H1 (cell line): ENCODE measurements at places on chromosomes 5 and 9. TPM values are rescaled to one million over a fixed set of nuclear protein-coding genes. Genes with fewer than 3 reads are reported as not detected.

Gene MGAT1
- total RNA-seq: 77.0 and 83.8 TPM in 2 replicates

DNA sequence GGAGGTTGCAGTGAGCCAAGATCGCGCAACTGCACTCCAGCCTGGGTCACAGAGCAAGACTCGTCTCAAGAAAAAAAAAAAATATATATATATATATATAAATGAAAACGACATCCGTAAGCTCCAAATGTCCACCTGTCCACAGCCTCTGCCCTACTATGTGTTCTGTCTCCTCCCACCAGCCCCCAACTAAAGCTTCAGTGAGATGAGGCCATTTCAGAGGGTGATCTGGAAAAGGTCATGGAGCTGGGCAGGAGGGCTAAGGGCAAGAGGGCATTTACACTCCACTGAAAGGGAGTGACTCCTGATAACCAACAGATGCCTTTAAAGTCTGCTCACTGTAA, 2.4 kb downstream of the SPRY4 start:
- no peak overlapping the region for H3K27ac ChIP-seq
- no peak for DNase-seq
- peaks cover 17% of the 10 kb centered on the region for H3K4me1 ChIP-seq
- H3K36me3 ChIP-seq: peaks cover 3% of the 10 kb centered on the region; the same call in 1 of the 2 replicates
- H3K27me3 ChIP-seq: peaks cover 5% of the 10 kb centered on the region; the same call in 1 of the 2 replicates
- H3K4me3 ChIP-seq: peak overlapping the region; percentile 89

DNA sequence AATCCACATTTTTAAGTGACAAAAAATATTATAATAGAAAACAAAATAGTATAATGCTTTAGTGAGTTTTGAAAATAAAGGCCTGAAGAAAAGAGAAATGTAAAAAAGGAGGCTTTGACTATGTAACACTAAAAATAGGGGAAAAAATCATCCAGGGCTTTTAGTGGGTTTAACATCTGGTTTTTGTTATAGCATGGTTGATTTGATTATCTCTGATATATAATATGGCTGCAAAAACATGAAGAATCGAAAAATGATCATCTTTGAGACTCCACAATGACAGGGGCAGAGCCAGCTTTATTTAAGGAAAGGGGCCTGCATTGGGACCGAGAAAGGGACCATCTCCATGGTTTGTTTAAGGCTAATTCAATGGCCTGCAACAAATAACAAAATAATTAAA, 393.8 kb downstream of the PLK2 start:
- H3K4me3 ChIP-seq: no peak overlapping the region
- no peak overlapping the region for H3K27ac ChIP-seq
- H3K4me1 ChIP-seq: no peaks in the 10 kb centered on the region
- H3K27me3 ChIP-seq: no peaks in the 10 kb centered on the region

DNA sequence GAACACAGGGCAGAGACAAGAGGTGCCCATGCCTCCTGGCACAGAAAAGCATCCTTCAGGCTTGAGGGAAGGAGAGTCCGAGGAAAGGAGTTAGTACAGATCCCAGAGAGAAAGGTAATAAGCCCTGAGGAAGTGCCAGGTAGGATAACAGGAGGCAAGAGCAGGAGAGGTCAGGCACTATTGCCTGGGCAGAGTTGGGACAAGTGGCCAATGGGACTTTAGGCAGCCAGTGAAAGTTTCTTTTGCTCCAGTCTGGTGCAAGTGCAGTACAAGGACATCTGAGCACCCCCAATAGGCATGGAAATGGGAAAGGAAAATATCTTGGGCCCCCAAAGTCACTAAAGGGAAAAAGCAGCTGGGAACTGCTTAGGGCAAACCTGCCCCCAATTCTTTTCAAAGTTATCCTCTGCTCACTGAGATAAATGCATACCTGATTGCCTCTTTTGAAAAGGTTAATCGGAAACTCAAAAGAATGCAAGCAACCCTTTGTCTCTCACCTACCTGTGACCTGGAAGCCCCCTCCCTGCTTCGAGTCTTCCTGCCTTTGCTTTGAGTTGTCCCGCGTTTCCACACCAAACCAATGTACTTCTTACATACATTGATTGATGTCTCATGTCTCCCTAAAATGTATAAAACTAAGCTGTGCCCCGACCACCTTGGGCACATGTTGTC, 46.5 kb downstream of the ELOVL7 start:
- no peak overlapping the region for H3K4me3 ChIP-seq
- peaks cover 6% of the 10 kb centered on the region for H3K4me1 ChIP-seq
- no peak for DNase-seq
- H3K27ac ChIP-seq: no peak overlapping the region; the same call in 1 of the 2 replicates

Gene EXOSC2
- total RNA-seq: 84.3 and 93.6 TPM in 2 replicates

DNA sequence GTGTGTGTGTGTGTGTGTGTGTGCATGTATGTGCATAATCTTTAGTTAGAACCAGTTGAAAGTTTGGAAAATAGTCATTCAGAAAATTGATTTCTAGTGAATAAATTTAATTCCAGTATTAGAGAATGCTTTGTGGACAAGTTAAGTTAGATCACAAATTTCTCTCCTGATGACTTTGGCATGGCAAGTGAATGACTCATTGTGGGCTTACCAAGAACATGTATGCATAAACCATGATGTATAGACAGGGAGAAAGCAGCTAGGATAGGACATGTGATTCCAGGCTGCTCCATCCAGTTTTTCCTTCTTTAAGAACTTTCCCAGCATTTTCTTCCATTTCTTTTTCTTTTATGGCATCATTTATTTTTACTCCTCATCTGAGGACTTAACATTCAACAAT, 85.7 kb upstream of the SGCD start:
- H3K27me3 ChIP-seq: no peaks in the 10 kb centered on the region
- no peak overlapping the region for H3K27ac ChIP-seq
- no peaks in the 10 kb centered on the region for H3K4me1 ChIP-seq
- H3K36me3 ChIP-seq: no peaks in the 10 kb centered on the region

GRCh38 chr9:114094971-114095370, 4.1 kb downstream of the KIF12 start:
- H3K36me3 ChIP-seq: no peaks in the 10 kb centered on the region
- no peak for DNase-seq
- no peak overlapping the region for H3K27ac ChIP-seq
- H3K4me1 ChIP-seq: no peaks in the 10 kb centered on the region
- H3K27me3 ChIP-seq: peaks cover 15% of the 10 kb centered on the region
- no peak overlapping the region for H3K4me3 ChIP-seq

GRCh38 chr5:73030995-73031394, 75.2 kb downstream of the FCHO2 start:
- peaks cover 8% of the 10 kb centered on the region for H3K4me1 ChIP-seq
- no peaks in the 10 kb centered on the region for H3K36me3 ChIP-seq
- no peak overlapping the region for H3K4me3 ChIP-seq

- H3K27ac ChIP-seq: peak overlapping the region; percentile 88
- H3K4me3 ChIP-seq: peak overlapping the region; percentile 32; the same call in 1 of the 2 replicates
- H3K4me1 ChIP-seq: peaks cover 9% of the 10 kb centered on the region
Measured at GRCh38 chr9:129126749-129127618, 15.8 kb downstream of the PTPA start.

DNA sequence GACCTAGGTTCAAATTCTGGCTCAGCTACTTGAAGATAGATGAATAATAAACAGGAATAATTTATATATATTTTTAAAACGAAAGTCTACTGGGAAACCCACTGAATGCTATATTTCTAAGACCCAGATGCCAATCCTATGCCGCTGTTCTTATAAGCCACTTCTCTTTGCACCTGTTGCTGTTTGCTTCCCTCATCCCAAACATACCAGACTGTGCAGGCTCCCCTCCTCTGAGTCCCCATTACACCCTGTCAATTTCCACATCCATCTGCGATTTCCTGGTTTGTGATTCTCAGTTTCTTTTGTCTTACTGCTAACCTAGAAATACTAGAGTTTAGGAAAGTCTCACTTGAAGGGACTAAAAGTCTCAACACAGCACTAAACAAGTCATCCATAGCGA, 92.8 kb upstream of the CAST start:
- no peaks in the 10 kb centered on the region for H3K27me3 ChIP-seq
- no peaks in the 10 kb centered on the region for H3K4me1 ChIP-seq
- H3K27ac ChIP-seq: no peak overlapping the region
- no peaks in the 10 kb centered on the region for H3K36me3 ChIP-seq

GRCh38 chr5:100667161-100667630, 132.0 kb downstream of the FAM174A start:
- H3K4me1 ChIP-seq: no peaks in the 10 kb centered on the region
- no peak for DNase-seq
- no peak overlapping the region for H3K4me3 ChIP-seq
- no peaks in the 10 kb centered on the region for H3K27me3 ChIP-seq

DNA sequence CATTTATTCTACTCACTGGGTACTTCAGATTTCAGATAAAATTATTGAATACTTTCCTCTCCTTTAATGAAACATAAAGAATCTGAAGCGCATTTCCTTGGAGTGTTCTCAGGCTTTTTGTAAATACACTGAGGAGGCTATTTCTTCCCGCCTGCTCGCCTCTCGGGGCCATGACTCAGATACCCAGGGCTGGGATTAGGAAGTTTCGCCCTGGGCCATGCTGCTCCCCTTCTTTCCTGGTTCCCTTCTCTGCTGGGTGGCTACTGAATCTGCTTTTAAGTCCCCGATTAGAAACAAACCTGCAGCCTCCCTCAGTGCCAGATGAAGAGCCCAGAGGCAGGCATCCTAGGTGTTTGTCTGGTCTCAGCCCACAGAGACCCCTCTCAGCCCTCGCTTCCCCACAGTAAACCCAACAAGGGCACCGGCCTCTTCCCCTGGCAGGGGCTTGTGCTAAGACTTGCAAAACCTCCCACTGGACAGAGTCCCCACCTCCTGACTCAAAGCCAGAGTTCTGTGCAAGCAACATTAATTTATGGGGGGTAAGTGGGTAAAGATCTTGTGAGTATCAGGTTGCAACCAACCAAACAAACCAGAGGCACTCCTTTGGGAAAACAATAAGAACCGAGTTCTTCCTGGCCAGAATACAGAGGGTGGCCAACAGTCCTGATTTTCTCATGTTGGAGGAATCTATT, 30.7 kb upstream of the IRX1 start:
- H3K36me3 ChIP-seq: no peaks in the 10 kb centered on the region
- no peaks in the 10 kb centered on the region for H3K27me3 ChIP-seq
- H3K4me1 ChIP-seq: no peaks in the 10 kb centered on the region
- no peak overlapping the region for H3K4me3 ChIP-seq

- H3K4me1 ChIP-seq: no peaks in the 10 kb centered on the region; the same call in 1 of the 2 replicates
- no peak overlapping the region for H3K27ac ChIP-seq
- H3K36me3 ChIP-seq: no peaks in the 10 kb centered on the region
- no peaks in the 10 kb centered on the region for H3K27me3 ChIP-seq
- no peak overlapping the region for H3K4me3 ChIP-seq
Measured at GRCh38 chr9:36892279-36892678, 141.8 kb downstream of the PAX5 start.

DNA sequence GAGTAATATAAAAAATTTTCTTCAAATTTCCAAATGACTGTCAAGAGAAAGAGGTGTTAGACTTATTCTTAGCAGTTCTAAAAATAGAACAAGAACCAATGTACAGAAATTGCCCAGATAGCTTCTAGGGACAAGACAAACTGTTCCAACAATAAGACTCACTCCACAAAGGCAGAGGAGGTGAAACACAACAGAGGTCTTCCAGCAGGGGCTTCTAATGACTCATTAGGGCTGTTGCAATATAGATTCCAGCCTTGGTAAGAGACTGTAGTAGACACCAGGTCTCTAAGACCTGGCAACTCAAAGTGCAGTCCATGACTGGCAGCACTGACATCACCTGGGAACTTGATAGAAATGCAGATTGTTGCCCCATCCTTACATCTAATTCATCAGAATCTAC, 134.6 kb upstream of the VLDLR start:
- no peaks in the 10 kb centered on the region for H3K4me1 ChIP-seq
- H3K27ac ChIP-seq: no peak overlapping the region
- no peak for DNase-seq
- no peak overlapping the region for H3K4me3 ChIP-seq

Gene KCNV2
- total RNA-seq: not detected in 2 replicates

DNA sequence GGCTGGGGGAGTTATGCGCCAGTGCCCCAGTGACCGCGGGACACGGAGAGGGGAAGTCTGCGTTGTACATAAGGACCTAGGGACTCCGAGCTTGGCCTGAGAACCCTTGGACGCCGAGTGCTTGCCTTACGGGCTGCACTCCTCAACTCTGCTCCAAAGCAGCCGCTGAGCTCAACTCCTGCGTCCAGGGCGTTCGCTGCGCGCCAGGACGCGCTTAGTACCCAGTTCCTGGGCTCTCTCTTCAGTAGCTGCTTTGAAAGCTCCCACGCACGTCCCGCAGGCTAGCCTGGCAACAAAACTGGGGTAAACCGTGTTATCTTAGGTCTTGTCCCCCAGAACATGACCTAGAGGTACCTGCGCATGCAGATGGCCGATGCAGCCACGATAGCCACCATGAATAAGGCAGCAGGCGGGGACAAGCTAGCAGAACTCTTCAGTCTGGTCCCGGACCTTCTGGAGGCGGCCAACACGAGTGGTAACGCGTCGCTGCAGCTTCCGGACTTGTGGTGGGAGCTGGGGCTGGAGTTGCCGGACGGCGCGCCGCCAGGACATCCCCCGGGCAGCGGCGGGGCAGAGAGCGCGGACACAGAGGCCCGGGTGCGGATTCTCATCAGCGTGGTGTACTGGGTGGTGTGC, at the start of gene RXFP3:
RXFP3 (plus strand) TSS at position 6 of the 636 bp plus-strand sequence; CDS start at position 361, 355 bp downstream.
- H3K4me1 ChIP-seq: peaks cover under 1% of the 10 kb centered on the region
- H3K4me3 ChIP-seq: peak within 1 kb of the TSS; percentile 45
- DNase-seq: peak; percentile 66
- peaks cover 10% of the 10 kb centered on the region; the same call in 1 of the 2 replicates for H3K27me3 ChIP-seq
- no peaks in the 10 kb centered on the region for H3K36me3 ChIP-seq

- no peak for DNase-seq
- H3K27ac ChIP-seq: no peak overlapping the region
- H3K36me3 ChIP-seq: no peaks in the 10 kb centered on the region
Measured at GRCh38 chr9:4490705-4491625, 697 bp downstream of the SLC1A1 start.

Gene CDK5RAP2
- 47.4 and 49.4 TPM in 2 replicates for total RNA-seq

- peaks cover 8% of the 10 kb centered on the region for H3K36me3 ChIP-seq
- DNase-seq: no peak
- no peak overlapping the region for H3K4me3 ChIP-seq
- H3K4me1 ChIP-seq: peaks cover 4% of the 10 kb centered on the region; the same call in 1 of the 2 replicates
Measured at GRCh38 chr9:111668026-111668573, 6.7 kb downstream of the GNG10 start.

- no peaks in the 10 kb centered on the region for H3K27me3 ChIP-seq
- no peaks in the 10 kb centered on the region for H3K36me3 ChIP-seq
- no peak overlapping the region for H3K4me3 ChIP-seq
- H3K4me1 ChIP-seq: peaks cover 25% of the 10 kb centered on the region
Measured at GRCh38 chr9:129221233-129221632, 43.2 kb upstream of the IER5L start.

- no peaks in the 10 kb centered on the region for H3K36me3 ChIP-seq
- no peak overlapping the region for H3K27ac ChIP-seq
- no peaks in the 10 kb centered on the region for H3K27me3 ChIP-seq
- H3K4me1 ChIP-seq: no peaks in the 10 kb centered on the region
Measured at GRCh38 chr5:92518318-92518904, 1062.6 kb downstream of the NR2F1-AS1 start.

DNA sequence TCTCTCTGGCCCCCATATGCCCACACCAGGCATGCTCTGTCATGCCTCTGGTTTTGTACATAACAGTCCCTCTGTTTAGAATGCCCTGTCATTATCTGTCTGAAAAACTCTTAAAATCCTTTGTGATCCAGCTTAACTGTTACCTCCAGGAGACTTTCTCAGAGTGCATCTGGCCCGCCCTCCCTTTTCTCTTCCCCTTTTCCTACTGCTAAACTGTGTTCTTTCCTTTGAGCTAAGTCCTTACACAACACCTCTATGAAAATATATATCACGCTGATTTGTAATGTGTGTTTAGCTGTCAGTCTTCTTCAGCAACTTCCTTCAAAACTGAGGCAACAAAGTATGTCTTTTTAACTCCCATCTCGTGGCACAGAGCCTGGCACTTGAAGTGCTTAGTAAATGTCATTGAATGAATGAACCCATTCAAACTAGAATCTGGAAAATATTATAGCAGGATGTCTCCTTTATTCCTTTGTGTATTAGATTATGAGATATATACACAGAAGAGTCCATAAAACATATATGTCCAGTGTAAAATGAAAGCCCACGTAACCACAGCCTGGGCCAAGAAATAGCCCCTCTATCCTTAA, 166.2 kb upstream of the KLF9 start:
- DNase-seq: no peak
- no peak overlapping the region for H3K4me3 ChIP-seq
- no peaks in the 10 kb centered on the region for H3K27me3 ChIP-seq
- H3K36me3 ChIP-seq: no peaks in the 10 kb centered on the region
- H3K4me1 ChIP-seq: peaks cover 2% of the 10 kb centered on the region; the same call in 1 of the 2 replicates
